ENCODE measurements at places on chromosomes 7 and 10.

- no peak for DNase-seq
Observed at GRCh38 chr7:90488220-90488619, 18.8 kb downstream of the PTTG1IP2 start.

DNA sequence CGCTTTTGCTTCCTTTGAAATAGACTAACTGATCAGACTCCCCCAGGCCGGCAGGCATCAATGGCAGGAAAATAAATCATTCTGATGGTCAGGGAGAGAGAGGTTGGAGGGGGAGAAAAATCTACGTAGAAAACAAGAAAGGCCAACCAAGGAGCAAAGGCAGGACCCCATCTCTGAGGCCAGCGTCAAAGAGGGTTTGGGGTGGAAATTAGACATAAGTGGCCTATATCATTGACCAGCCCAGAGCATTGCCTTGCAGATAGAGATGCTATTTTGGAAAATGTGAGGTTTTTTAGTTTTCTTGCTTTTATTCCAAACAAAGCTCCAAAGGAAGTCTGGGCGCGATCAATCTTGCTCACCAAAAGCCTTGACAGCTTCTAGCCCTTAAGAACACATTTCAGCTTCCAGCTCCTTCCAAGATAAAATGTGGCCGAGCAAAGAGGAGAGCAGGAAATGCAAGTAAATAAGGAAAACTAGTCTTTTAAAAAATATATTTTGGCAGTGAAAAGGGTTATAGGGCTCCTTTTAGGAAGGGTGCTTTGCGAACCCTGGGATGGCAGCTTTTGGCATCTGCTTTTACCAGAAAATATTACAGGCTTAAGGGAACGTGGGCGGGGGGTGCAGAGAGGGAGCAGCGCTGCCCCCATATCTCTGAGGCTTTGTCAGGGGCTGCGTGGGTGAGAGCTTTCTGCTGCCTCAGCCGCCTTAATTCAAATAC is 2.0 kb upstream of the HOXA2 start:
- DNase-seq, result no peak

DNA sequence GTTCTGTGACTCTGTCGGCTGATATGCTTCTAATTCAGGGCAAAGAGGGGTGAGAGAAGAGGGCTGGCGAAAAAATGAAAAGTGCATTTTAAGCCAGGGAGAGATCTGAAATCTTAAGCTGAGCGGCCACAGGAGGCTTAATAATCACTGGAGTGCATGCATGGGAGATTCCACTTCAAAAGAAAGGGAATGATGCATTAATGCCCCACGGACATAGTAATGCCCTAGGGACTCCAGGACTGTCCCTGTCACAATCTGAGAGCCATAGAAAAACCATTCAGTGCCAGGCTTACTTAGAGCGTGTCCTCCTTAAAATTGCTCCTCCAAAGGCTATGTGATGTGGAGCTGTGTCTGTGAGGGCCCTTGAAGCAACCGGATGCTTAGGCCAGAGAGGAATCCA is 75.1 kb downstream of the NHLRC2 start:
- no peak for DNase-seq

DNA sequence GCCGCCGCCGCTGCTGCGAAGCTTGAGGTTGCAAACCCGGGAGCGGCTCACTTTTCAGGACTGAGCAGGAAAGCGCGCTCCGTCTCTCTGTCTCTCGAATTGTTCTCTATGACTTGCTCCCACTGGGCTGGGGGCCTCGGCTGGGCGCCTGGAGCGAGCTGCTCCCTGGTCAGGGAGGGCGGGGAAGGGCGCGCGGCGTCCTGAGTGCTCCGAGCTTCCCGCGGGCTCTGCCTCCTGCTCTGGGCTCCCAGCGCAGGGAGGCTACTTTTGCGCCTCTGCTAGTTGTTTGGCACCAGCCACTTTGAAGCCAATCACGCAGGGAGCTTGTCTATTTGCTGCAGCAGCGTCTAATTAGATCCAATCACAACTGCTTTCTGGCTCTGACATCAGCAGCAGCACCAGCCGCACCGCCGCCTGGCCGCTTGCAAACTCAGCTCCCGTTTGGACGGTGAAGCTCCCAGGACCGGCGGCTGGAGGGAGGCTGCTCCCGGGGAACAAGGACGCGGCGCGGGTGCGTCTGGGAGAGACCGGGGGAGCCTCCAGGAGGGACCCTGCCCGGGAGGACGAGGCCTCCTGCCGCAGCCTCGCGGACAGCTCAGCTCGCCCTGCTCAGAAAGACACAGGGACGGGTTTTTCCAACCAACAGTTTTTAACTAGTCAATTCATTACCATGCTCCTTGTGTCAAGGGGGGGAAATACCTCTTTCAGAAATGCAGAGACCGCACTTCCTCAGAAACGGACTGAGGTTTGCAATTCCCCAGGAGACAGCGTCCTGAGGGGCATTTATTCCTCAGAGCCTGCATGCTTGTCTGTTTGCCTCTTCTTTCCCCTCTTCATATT is at the start of gene ADARB2:
Gene ADARB2, minus strand, starts transcription at position 304 of the 840 bp plus-strand sequence.
- DNase-seq, result no peak

DNA sequence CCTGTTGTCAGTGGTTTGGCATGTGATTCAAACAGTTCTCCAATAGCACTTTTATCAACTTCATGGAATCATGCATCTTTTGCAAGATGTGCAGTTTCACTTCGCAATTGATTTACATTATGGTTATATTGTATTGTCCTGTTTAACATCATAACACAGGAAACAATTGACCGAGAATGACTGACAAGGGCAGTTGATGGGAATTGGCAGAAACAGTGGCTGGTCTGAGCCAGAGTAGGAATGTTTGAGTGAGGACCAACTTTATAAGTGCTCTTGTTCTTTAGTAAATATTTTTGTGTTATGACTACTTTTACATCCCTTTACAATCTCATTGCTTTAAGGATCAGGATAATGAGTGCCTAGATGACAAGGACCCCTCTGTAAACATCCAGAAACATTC is 2.2 kb downstream of the KLHL7 start:
- no peak for DNase-seq

- DNase-seq, result no peak
Observed at GRCh38 chr7:104453190-104453589, 124.8 kb downstream of the LHFPL3 start.

- no peak for DNase-seq
Observed at GRCh38 chr7:87779806-87780205, 96.4 kb downstream of the SLC25A40 start.

DNA sequence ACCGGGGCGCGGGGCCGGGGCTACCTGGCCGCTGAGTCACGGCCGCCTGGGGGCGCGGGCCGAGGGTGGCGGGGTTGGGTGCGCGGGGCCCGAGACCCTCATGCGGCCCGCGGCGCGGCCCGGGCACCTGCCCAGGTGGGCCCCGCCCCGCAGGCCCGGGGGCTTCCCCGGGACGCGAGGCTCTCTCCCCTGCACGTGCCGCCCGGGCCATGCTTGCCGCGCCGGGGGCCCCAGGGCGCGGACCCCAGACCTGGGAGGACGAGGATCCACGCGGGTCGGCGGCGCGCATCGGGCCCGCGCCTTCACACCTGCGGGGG is 402 bp downstream of the MAFK start:
- DNase-seq, result no peak

DNA sequence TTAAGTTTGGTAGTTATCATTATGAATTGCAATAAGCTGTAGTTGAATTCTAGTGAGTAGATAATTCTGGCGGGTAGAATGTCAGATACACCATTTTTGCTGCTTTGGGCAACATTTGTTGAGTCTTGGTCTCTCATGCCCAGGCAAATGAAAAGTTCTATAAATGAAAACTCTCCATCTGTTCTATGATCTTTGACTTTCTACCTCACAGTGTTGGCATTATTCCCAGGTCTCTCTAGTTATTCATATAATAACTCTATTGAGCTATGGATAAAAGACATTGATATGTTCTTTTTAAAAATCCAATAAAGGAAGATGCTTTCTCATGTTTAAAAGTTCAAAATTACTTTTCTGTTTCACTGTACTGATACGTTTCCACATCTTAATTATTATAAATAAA is 415.3 kb upstream of the SEMA3D start:
- DNase-seq, result no peak

DNA sequence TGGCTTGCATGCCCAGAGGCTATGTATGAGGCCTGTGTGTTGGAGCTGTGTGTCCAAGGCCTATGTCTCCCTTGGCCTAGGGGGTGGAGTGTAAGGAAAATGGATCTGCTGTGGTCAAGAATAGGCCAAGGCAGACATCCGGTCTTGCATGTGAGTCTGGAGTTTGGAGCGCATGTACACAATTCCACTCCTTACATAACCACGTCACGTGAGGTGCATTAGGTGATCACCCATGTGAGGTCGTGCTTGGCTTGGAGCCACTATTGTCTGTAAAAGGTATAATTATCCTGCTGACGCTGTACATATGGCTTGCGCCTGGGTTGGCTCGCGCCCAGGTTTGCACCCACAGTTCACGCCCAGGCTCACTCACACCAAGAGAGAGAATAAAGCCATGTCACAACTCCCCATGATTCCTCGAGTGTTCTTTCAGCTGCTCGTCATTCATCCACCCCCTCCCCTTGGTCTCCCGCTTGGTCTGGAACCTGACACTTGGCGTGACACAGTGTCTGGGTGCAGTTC is 105.5 kb downstream of the BICC1 start:
- DNase-seq, result no peak

DNA sequence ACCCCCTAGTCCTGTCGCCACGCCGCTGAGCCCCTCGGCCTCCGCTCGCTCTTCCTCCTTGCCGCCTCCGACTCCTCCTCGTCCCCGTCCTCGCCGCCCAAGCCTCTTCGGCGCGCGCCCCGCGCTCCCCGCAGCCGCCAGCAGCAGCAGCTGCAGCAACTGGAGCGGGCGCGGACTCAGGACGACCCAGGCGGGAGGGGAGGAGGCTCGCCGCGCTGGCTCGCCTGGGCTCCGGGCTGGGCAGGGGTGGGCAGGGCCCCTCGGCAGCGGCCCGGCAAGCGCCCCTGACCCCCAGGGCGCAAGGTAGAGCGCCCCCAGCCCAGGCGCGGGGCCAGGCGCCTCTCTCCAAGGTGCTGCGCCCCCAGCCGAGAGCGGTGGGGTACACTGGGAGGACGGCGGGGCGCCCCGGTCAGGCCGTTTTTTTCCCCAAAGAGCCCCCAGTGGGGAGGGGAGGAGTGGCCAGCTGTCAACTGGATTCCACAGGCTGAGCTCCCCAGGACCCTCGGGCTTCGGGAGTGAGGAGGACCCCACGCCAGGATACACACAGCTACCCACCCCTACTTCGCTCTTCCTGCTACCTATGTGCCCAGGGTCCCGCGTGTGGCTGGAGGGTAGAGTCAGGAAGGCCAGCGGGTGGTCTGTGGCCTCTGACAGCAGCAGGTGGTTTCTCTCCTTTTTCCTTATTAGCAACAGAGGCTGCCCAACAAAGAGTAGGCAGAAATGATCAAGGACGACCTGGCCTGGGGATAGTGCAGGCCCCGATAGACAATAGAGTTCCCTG is 903 bp upstream of the KCNMA1 start:
- no peak for DNase-seq

DNA sequence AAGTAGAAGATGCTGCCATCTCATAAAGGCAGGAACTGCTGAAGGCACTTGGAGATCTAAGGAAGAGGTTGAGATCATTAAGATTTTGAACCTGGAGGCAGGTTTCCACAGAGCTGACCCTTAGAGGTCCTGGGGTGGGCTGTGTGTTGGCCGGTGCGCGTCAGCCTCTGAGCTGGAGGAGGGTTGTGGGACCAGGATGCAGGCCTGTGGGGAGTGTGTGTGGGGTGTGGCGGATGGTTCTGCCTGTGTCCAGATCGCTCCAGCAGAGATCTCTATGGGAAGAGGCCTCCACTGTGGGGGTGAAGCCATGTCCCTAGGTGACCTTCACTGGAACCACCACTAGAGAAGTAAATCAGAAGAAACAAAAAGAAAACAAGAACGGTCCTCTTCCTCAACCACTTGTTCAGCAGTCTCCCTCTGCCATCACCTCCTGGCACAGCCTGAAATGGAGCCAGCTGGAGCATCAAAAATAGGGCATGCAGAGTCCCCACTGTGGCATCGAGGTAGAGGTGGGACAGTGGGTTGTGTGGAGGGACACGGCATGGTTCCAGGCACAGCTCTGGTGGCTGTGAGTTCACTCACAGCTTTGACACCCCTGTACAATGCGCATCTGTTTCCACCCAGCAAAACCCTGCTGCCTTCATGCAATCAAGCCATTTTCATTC is 453.8 kb downstream of the TCERG1L start:
- no peak for DNase-seq

DNA sequence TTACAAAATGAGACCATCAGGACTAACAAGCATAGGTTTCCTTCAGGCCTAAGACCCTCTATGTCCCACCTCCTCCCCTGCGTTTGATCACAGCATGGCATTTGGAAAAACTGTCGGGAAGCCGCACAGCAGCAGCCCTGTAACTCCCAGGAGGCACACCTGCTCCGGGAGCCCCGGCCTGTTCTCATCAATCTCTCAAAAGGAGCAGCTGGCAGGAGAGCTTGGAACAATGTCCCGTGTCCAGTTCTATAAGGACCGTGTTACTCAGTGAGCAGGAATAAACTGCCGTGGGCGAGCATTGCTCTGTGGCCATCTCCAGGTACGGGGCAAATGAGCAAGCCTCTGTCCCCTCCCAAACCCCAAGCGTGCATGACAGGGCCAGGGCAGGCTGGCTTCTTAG is 236.9 kb downstream of the SFMBT2 start:
- no peak for DNase-seq

- DNase-seq, result no peak
Observed at GRCh38 chr10:111107846-111108245, 31.0 kb downstream of the ADRA2A start.

DNA sequence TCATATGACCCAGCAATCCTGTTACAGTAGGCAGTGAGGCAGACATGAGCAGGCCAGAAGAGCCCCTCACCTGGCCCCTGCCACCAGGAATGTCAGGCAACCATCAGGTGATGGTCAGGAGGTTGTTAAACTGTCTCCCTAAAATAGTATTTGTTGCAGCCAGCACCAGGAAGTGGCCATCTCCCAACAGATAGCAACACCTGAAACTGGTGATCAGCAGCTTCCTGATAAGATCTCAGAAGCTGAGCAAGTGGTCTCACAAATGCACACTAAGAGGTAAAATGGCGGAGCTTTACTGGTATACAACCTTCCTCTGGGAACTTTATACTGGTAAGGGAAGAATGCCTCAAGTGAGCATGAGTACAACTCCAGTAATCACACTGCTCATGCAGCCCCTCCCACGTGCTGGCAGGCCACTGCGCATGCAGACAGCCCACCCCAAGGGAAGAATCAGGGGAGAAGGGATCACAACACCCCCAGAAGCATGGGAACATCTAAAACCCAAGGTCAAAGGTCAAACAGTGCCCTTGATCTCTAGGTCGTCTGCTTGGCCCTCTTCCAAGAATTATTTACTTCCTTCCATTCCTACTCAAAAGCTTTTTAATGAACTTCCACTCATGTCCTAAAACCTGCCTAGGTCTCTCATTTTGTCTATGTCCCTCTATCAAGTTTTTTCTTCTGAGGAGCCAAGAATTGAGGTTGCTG is 133.5 kb downstream of the DOCK4 start:
- DNase-seq, result no peak

- no peak for DNase-seq
Observed at GRCh38 chr10:105952153-105952552, 1212.4 kb downstream of the SORCS1 start.

- DNase-seq, result no peak
Observed at GRCh38 chr10:34049469-34049868, 715.0 kb upstream of the NRP1 start.

- DNase-seq, result no peak
Observed at GRCh38 chr7:70668606-70669358, 463.2 kb upstream of the GALNT17 start.

All from anterior cingulate cortex (tissue), 58 donors.